ENCODE measurements at places on chromosomes 3 and 15. TPM values are rescaled to one million over a fixed set of nuclear protein-coding genes. Genes with fewer than 3 reads are reported as not detected.

Gene DCBLD2
- 293 TPM for total RNA-seq

Gene SERINC4
- total RNA-seq: 0.15 TPM

Gene RPP14
- 11.6 TPM for total RNA-seq

Gene NEO1
- 25.7 TPM for total RNA-seq

Gene ZNF619
- 2.0 TPM for total RNA-seq

Gene TMEM207
- total RNA-seq: not detected

Gene CD200R1
- total RNA-seq: 0.07 TPM

Gene AEN
- 75.1 TPM for total RNA-seq

Gene PLIN1
- total RNA-seq: 0.08 TPM

Gene GNAT1
- 0.48 TPM for total RNA-seq

Gene CCR8
- total RNA-seq: not detected

Gene C15orf62
- total RNA-seq: not detected

Gene CLDN16
- 0.09 TPM for total RNA-seq

Gene BFSP2
- not detected for total RNA-seq

Gene APOD
- total RNA-seq: 1.2 TPM

Gene SAMD7
- not detected for total RNA-seq

Gene ECE2
- not detected for total RNA-seq

Gene CILP
- total RNA-seq: 0.67 TPM

Gene COLQ
- total RNA-seq: 0.24 TPM

Gene SLC35G2
- 24.6 TPM for total RNA-seq

Gene GASK1A
- not detected for total RNA-seq

Gene SST
- total RNA-seq: not detected

Gene GPR15
- total RNA-seq: not detected

Gene P2RY14
- not detected for total RNA-seq

Gene B3GALNT1
- 0.18 TPM for total RNA-seq

Gene GOLGA8O
- 0.27 TPM for total RNA-seq

Gene PCOLCE2
- 28.8 TPM for total RNA-seq

Gene POPDC2
- 0.23 TPM for total RNA-seq

Gene HYAL1
- 0.69 TPM for total RNA-seq

Gene OXNAD1
- 9.6 TPM for total RNA-seq

Gene KPNA4
- 37.5 TPM for total RNA-seq

Gene TRIM71
- not detected for total RNA-seq

Gene SRGAP3
- 0.92 TPM for total RNA-seq

Gene PIGX
- total RNA-seq: 28.1 TPM

Gene SPCS1
- 168 TPM for total RNA-seq

Gene P2RY13
- total RNA-seq: not detected

Gene AHSG
- total RNA-seq: 0.09 TPM

Gene ERICH6
- total RNA-seq: 0.07 TPM

Gene GUCA1C
- not detected for total RNA-seq

Gene SAMMSON
- total RNA-seq: not detected

Gene HTR3E
- not detected for total RNA-seq

Gene AADAC
- 9.0 TPM for total RNA-seq

Gene SAXO2
- total RNA-seq: 0.99 TPM

Gene ANKRD34C
- total RNA-seq: not detected

Gene MFSD1
- total RNA-seq: 41.8 TPM

Gene UNC13C
- not detected for total RNA-seq

Measured in A549 treated with dexamethasone at 1 μM for 4 hours (cell line).